T-helper 17 cell (primary cell): ENCODE measurements at places on chromosomes 5 and 9. TPM values are rescaled to one million over a fixed set of nuclear protein-coding genes. Genes with fewer than 3 reads are reported as not detected.

DNA sequence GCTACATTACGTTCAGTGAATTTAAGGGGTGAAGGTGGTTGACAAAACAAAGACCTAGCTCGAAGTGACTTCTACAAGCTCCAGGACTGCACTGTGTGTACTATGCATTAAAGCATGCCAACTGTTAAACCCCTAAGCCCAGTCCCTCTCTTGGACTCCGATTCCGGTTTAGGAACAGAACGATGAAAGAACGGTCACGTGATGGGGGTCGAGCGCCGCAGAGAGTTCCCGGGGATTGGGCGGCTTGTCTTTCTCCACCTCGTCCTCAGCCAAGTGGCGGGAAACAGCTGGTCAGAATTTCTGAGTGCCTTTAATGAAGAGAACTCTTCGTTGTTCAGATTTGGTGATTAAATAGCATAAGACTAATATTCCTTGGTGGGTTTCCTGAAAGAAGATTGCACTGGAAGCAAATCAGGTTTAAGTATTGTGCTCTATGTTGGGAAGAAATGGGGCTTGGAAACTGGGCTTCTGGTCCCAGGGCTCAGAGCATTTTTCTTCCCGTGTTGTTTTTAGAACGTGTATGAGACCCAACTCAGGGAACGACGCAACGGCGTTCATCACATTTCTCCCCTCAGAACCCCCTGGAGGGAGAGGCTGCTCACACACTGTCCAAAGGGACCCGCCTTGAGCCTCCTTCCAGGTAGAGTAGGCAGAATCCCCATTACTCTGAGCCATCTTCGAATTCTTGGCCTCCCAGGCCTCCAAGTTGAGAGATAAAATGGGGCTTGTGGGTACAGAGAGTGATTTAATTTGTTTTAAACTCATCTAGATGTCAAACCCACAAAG, 25.3 kb downstream of the IRX2 start:
- DNase-seq = no peak
- no peaks in the 10 kb centered on the region for H3K27me3 ChIP-seq
- no peak overlapping the region for H3K4me3 ChIP-seq
- no peaks in the 10 kb centered on the region for H3K4me1 ChIP-seq

DNA sequence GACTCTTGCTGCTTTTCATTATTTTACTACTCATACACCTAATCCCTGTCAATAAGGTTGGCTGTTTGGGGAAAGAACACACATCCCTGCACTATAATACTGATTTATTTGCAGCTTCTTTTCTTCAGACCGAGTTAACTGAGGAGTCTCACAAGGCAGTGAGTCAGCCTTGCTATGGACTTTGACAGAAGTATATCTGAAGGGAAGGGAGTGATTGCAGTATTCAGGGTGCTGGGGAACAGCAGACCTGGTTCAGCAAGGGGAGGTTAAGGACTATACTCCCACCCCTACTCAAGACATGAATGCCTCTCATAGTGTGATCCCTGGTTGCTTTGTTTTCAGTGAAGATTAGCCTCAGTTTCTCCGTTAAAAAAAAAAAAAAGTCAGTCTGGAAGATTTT, 99.8 kb downstream of the TLE4 start:
- peaks cover 10% of the 10 kb centered on the region for H3K36me3 ChIP-seq
- H3K4me1 ChIP-seq = peaks cover 32% of the 10 kb centered on the region
- DNase-seq = no peak

The TAS2R1 gene
- not detected for total RNA-seq

GRCh38 chr9:31916591-31917241, 467.7 kb upstream of the ACO1 start:
- no peak overlapping the region for H3K27ac ChIP-seq
- H3K4me3 ChIP-seq = no peak overlapping the region
- no peaks in the 10 kb centered on the region for H3K4me1 ChIP-seq
- H3K36me3 ChIP-seq = no peaks in the 10 kb centered on the region
- H3K27me3 ChIP-seq = no peaks in the 10 kb centered on the region

The PIP5KL1 gene
- 2.1 TPM for total RNA-seq

GRCh38 chr9:123718188-123718587, 211.7 kb downstream of the DENND1A start:
- peaks cover 2% of the 10 kb centered on the region for H3K36me3 ChIP-seq
- peaks cover 2% of the 10 kb centered on the region for H3K4me1 ChIP-seq
- H3K4me3 ChIP-seq = no peak overlapping the region
- DNase-seq = no peak

The CDKN2AIPNL gene
- total RNA-seq = 16.6 TPM

DNA sequence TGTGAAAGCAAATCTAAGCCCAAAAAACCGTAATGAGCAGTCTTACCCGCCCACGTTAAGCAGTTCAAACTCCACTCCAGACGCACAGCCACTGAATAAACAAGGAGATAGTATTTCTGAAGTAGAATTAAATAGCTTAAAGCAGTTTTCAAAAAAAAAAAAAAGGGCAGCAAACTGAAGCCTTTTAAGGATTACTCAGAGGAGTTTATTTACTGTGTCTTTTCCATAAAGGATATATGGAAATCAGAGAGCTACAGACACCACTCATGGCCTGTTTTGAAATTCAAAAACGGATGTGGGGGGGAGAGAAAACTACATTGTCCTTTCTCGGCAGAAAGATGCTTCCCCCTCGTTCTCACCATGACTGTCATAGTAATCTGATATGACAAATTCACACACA, 83.7 kb upstream of the IRX1 start:
- H3K4me1 ChIP-seq = no peaks in the 10 kb centered on the region
- H3K36me3 ChIP-seq = no peaks in the 10 kb centered on the region
- no peaks in the 10 kb centered on the region for H3K27me3 ChIP-seq
- H3K27ac ChIP-seq = no peak overlapping the region
- no peak overlapping the region for H3K4me3 ChIP-seq
- DNase-seq = no peak

- H3K27me3 ChIP-seq = no peaks in the 10 kb centered on the region
- no peaks in the 10 kb centered on the region for H3K36me3 ChIP-seq
- no peak overlapping the region for H3K27ac ChIP-seq
- no peak overlapping the region for H3K4me3 ChIP-seq
Measured at GRCh38 chr5:153404747-153405146, 85.7 kb upstream of the GRIA1 start.

The MLANA gene
- not detected for total RNA-seq

The PLAC8L1 gene
- 0.94 TPM for total RNA-seq

DNA sequence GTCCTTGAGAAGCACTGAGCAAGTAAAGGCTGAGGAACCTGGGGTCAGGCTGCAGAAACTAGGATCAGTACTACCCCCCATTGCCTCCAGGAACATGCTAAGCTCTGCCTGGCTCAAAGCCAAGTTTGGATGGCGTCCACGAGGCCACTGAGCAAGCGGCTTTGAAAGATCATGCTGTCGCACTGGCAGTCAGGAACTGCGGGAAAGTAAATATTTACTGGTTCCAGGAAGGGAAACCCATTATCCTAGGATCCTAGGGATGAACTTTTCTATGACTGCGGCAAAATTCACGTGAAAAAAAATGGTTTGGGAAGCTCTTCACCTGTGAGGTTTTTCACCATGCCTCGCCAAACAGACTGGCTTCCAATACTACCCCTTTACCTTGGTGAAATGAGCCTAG, 75.3 kb upstream of the PJA2 start:
- H3K27ac ChIP-seq = no peak overlapping the region
- H3K4me3 ChIP-seq = no peak overlapping the region
- H3K36me3 ChIP-seq = no peaks in the 10 kb centered on the region
- no peak for DNase-seq
- peaks cover 2% of the 10 kb centered on the region for H3K4me1 ChIP-seq

DNA sequence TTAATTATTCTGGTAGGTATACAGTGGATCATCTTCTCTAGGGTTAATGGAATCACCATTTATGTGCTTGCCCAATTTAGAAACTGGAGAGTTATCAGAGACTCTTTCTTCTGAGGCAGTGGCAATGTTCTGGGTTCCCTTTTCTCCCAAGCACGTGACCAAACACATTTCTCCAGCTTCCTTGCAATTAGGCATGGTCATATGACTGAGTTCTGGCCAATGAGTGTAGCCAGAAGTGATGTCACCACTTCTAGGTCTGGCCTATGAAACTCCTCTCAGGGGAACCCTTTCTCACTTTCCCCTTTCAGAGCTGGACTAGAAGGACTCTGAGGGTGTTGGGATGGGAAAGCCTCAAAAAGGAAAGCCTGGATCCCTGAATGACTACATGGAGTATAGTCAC, 172.0 kb downstream of the NSG2 start:
- no peaks in the 10 kb centered on the region for H3K4me1 ChIP-seq
- no peak overlapping the region for H3K27ac ChIP-seq
- no peak for DNase-seq
- H3K27me3 ChIP-seq = peaks cover 11% of the 10 kb centered on the region

DNA sequence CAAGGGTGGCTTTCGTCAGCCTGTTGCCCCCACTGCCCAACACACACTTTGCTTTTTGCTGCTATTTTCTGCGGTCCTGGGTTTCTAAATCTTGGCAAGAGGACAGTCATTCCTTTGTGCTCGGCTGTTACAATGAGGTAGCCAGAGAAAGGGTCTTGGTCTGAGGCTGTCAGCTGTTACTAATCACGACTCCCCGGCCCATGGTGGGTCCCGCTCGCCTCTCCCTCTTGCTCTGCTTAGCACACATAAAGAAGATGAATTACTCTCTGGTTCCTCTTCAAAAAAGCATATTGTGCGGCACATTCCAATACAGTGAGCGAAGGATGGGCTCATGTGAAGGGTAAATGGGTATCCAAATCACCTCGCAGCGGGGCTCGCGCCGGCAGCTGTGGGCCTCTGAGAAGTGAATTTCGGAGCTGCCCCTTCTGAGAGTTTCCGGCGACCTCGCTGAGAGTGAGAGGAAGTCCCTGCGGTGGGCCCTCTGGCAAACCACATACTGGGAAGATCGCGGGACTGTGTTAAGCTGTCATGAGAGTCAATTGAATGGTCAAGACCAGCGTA, 56.0 kb downstream of the SLC1A3 start:
- H3K4me1 ChIP-seq = peaks cover 2% of the 10 kb centered on the region
- H3K27me3 ChIP-seq = peaks cover 36% of the 10 kb centered on the region
- H3K36me3 ChIP-seq = no peaks in the 10 kb centered on the region

DNA sequence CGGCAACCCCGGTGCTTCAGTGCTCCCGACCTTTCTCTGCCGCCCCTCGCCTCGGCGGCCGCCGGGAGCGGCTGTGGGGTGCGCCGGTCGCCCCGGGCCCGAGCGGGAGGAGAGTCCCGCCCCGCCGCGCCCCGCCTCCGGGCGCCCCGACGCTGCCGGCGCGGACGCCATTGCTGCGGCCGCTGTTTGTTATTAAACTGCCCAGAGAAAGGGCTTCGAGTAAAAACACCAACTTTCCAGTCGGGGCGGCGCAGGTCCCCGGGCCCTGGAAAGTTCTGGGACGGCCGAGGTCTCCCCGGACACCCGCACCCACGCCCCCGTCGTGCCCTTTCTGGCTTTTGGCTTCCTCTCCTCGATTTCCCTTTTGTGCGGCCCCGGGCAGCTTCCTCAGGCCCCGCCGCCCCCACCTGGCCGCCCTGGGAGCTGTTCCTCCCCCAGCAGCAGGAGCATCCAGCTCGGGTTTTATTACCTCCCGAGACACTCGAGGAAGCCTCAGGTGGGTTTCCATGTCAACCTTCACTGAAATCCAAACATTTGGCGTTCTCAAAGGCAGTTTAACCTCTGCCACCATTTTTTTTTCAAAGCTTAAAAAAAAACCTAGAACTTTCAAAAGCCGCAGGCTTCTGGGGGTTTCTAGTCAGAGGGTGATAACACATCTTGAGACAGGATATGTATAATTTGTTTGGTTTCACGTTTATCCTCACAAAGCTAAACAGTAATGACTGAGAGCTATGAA, 334.4 kb downstream of the CWC27 start:
- H3K27me3 ChIP-seq = no peaks in the 10 kb centered on the region
- H3K27ac ChIP-seq = peak overlapping the region; percentile 99
- H3K36me3 ChIP-seq = no peaks in the 10 kb centered on the region
- peak overlapping the region; percentile 88 for H3K4me3 ChIP-seq
- peak; percentile 39 for DNase-seq
- peaks cover 29% of the 10 kb centered on the region for H3K4me1 ChIP-seq

The FAXDC2 gene
- total RNA-seq = 36.8 TPM

DNA sequence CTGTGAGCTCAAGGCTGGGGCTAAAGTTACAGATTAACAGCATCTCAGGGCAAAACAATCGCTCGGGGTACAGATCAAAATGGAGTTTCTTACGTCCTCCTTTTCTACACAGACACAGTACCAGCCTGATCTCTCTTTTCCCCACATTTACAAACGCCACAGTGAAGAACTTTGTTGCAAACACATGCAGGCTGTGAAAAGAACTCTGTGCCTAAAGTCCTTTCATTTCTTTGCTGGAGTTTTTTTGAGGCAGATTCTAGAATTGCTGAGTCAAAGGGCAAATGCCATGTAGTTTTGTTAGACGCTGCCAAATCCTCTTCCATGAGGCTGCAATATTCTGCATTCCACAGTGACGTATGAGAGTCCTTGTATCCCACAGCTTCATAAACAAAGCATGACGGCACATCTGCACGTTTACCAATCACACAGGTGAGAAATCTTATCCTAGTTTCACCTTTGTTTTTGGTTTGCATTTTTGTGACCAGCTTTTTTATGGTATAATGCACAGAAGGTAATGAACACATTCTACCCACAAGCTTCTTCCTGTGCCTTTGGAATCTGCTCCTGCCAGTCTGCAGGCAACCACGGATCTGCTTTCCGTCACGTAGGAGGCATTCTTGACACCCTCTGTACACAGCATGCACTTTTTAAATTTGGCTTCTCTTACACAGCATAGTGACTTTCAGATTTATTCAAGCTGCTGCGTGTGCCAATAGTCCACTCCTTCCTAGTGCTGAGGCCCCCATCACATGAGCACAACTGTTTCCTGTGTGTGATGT, 44.6 kb upstream of the LPCAT1 start:
- no peak for DNase-seq
- no peaks in the 10 kb centered on the region for H3K4me1 ChIP-seq
- H3K36me3 ChIP-seq = no peaks in the 10 kb centered on the region
- H3K4me3 ChIP-seq = no peak overlapping the region
- no peak overlapping the region for H3K27ac ChIP-seq

The PSAT1 gene
- total RNA-seq = 1.5 TPM

DNA sequence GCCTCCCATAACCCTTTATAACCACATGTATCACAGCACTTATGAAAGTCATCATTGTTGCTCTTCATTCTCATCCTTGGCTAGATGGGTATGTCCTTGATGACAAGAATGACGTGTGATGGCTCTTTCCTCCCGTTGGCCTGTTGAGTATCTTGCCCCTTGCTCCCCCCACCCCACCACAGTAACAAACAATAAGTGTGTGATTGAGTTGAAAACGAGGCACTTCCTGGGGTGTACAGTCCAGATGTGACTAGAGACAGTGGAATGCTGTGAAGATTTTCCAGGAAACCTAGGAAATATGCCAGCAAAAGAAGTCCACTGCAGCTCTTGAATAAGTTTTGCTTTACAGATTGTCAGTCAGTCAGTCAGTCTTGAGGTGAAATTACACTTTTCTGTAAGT, 262.5 kb downstream of the ELAVL2 start:
- DNase-seq = no peak
- no peaks in the 10 kb centered on the region for H3K27me3 ChIP-seq
- H3K4me1 ChIP-seq = no peaks in the 10 kb centered on the region
- no peaks in the 10 kb centered on the region for H3K36me3 ChIP-seq

The LCN1 gene
- not detected for total RNA-seq

The SLC46A2 gene
- 0.47 TPM for total RNA-seq

GRCh38 chr5:172973931-172974330, 9.6 kb upstream of the ATP6V0E1 start:
- no peaks in the 10 kb centered on the region for H3K36me3 ChIP-seq
- no peak overlapping the region for H3K27ac ChIP-seq
- H3K27me3 ChIP-seq = no peaks in the 10 kb centered on the region
- H3K4me3 ChIP-seq = no peak overlapping the region

The BARHL1 gene
- not detected for total RNA-seq
